ENCODE measurements at places on chromosomes 11 and 22.
A peak's percentile ranks its signal among the peaks of the same experiment; 100 is the strongest.

DNA sequence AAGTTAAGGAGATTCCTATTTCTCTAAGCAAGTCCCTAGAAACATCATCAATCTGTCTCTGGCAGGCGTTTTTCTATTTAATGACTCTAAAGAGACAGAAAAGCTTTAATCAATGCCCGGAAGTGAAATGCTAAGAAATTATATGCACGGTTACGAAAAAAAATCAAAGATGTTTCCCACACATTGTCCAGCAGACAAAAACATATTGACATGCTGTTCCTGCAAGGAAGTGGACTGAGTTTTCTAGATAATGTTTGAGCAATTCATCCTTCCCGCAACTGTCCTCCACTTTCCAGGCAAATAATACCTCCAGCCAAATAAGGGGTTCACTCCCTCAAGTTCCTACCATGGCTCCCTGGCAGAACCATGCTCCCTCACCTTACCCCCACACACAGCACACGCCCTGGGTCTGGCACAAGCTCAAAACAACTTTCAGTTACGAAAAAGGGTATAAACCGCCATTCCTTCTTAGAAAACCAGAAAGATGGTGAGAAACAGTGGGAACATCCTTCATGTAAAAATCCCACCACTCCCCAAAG lies 29.6 kb downstream of the GALNT18 start:
- no peak for DNase-seq

- no peak for DNase-seq
Measured at GRCh38 chr11:44005063-44005701, 42.6 kb upstream of the ACCSL start.

GRCh38 chr11:27248576-27249509 lies 114.2 kb downstream of the CCDC34 start:
- no peak for DNase-seq

DNA sequence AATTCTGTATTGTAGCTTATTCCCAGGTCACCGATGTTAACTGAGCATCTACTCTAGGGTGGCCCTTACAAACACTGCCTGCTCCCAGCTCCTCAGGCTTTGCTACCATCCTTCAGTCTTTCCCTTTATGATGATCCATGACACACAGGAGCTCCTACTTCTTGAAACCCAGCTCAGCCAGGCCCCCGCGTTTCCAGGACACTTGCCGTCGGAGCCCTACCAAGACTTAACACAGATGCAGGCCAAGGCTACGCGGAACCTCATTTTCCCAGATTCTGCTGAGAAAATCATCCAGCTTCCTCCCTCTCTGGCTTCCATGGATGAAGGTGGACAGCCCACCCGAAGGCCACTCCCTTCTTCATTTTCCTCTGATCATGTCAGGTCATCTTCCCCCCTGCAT lies 18.6 kb downstream of the IGSF9B start:
- DNase-seq = no peak

DNA sequence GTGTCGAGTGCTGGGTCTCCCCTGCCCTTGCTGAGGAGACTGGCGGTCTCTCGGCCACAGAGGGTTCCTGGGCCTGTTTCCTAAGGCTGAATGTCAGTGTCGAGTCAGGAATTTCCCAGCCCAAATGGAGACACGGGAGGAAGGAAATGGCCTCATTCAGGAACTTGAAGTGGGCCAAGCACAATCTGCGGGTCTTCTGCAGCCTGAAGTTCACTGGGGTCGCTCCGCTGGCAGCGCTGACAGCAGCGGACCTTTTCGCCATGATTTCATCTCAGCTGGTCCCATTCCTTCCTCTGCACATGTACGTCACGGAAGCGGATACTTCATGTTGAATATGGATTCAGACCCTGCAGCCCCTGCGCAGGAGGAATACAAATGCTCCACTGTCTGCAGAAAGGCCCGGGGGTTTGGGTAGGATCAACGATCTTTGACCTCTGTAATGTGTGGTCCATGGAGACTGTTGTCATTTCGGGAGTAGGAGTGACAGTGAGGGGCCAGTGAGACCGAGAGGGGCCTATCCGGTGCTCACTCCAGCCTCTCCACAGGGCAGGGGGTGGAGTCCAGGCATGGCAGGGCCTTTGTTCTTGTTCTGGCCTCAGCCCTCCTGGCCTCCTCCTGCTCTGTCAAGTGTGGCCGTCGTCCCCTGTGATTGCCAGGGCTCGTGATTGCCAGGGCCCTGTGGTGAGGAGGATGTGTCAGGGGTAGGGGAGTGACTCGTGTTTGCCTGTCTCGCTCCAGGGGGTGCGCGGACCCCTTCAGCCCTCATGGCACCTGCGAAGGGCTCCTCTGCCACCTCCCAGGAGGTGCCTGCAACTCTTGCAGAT lies 402.3 kb downstream of the TBC1D22A start:
- DNase-seq = no peak

- no peak for DNase-seq
Measured at GRCh38 chr11:64799623-64800302, 3.3 kb downstream of the MAP4K2 start.

- DNase-seq = no peak
Measured at GRCh38 chr11:61345954-61346843, 13.2 kb downstream of the TKFC start.

DNA sequence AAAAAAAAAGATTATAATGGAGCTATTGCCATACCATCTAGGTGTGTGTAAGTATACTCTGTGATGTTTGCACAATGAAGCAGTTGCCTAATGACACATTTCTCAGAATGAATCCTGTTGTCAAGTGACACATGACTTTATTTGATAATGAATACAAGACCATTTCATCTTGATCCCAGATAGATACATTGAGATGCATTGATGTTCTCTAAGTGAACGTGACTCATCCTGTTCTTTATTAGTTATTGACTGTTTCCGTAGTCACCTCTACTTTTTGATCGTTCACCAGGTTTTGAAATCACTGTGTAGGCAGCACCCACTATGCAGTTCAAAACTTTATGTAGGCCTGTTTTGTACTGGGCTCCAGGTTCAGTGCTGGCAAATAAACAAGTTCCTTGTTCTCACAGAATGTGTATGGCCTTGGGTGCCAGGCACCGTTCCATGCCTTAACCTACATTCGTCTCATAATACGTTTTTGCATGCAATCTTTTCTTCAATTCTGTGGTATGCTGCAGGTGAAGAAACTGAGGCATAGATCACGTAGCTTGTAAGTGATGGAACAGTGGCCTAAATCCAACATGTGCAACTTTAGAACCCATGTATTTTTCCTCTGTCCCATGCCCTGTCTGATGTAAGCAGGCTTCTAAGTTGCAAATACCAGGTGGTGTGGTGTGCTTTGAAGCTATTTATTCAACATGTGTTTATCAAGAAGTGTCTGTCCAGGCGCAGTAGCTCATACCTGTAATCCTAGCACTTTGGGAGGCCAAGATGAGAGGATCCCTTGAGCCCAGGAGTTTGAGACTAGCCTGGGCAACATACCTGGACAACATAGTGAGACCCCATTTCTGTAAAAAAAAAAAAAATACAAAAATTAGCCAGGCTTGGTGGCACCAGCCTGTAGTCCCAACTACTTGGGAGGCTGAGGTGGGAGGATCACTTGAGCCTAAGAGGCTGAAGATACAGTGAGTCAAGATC lies 10.4 kb downstream of the SREBF2 start:
- no peak for DNase-seq

DNA sequence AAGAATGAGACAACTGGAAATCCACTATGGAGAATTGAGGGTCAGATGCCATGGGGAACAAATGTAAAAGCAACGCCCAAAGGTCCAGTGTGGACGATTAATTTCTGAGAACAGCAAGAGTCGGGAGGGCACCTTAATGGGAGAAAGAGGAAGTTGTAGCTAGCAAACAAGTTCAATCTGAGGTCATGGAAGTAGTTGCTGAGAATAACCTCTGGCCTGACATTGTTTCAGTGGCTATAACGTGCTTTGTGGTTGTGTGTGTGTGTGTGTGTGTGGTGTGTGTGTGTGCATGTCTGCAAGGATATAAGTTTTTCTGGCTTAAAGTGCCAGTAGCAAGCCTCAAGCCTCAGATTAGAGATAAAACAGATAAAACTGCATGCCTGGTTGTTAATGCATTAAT lies 1630.1 kb upstream of the TENM4 start:
- DNase-seq = no peak

- DNase-seq = no peak
Measured at GRCh38 chr11:61886643-61887042, 4.7 kb downstream of the FADS3 start.

- peak; percentile 4 for DNase-seq
Measured at GRCh38 chr11:18853086-18853720, 61.6 kb upstream of the PTPN5 start.

DNA sequence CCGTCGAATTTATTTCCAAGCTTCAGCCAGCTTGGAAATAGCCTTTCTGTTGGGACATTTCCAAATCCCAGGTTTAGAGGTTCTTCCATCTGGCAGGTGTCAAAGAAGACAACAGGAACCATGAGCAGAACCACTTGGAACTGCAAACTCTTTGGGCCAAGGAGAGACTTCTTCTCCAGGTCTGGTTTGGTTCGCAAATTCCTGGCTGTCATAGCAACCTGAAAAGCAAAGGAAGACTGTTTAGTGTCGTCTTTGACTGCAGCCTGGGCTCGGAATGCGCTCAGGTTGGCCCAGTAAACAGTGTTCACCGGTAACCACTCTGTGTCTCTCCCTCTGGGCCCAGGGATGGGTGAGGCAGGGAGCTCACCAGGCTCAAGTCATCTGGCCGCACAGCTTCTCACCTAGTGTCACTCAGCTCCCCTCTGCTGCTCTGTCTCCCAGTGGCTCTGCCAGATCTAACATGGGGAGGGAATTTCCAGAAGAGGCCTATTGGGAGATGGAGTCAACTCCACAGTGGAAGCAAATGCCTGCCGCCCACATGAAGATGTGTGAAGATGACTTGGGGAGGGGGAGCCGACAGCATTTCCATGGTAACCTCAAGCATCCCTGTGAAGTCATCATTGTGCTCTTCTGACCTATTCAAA lies 11.9 kb upstream of the CLMP start:
- DNase-seq = no peak

DNA sequence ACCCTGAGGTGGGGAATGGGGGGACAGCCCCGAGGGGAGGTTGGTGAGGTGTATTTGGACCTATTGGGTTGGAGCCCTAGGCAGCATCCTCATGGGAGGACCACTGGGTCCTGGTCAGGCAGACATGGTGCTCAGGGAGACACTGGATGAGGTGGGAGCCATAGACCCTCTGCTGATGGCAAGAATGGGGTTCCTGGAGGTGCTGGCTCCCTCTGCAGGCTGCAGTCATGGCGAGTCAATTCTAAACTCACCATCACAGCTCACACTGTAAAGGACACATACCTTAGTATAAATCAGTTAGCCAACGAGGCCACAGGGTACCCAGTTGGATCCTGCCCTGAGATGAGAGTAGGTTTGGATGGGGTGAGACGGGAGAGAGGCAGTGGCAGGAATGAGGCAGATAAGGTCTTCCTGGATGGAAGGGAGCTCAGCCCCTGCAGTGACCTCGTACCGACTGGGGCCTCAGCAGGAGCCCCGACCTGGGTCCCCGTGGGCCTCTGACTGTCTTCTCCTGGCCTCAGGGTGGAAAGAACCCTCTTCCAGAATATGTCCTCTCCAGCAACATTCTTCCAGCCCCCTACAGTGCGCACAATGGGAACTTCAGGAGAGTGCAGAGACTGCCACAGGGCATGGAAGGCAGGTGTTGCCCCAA lies 1.7 kb upstream of the GAB4 start:
- no peak for DNase-seq

DNA sequence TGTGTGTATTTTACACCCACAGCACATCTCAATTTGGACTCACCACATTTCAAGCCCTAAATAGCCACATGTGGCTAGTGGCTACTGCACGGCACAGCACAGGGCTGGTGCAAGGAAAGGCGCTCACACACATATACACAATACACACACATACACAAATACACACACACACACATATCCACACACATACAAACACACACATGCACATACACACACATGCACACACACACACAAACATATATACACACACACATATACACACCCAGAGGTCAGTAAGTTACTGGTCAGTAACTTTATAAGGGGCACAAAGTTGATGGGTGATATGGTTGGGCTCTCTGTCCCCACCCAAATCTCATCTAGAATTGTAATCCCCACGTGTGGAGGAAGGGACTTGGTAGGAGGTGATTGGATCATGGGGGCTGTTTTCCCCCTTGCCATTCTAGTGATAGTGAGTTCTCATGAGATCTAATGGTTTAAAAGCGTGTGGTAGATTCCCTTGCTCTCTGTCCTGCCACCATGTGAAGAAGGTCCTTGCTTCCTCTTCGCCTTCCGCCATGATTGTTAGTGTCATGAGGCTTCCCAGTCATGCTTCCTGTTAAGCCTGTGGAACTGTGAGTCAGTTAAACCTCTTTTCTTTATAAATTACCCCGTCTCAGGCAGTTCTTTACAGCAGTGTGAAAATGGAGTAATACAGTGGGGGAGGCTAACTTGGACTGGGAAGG lies 37.6 kb upstream of the DKK3 start:
- DNase-seq = no peak

- no peak for DNase-seq
Measured at GRCh38 chr11:45386972-45387371, 100.8 kb upstream of the SYT13 start.

DNA sequence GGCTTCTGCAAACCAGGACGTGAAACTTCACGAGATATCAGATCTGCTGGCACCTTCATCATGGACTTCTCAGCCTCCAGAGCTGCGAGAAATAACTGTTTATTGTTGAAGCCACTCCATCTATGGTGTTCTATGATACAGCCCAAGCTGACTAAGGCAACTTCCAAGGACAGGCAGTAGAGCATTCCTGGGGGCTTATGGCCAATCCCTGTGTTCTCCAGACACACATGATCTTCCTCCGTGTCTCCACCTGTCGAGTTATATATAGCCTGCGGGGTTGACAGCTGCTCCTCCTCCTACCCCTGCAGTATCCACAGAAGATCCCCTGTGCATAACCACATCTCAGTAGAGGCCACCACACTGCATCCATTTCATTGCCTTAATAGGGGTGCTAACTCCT lies 11.0 kb downstream of the TP53AIP1 start:
- no peak for DNase-seq

DNA sequence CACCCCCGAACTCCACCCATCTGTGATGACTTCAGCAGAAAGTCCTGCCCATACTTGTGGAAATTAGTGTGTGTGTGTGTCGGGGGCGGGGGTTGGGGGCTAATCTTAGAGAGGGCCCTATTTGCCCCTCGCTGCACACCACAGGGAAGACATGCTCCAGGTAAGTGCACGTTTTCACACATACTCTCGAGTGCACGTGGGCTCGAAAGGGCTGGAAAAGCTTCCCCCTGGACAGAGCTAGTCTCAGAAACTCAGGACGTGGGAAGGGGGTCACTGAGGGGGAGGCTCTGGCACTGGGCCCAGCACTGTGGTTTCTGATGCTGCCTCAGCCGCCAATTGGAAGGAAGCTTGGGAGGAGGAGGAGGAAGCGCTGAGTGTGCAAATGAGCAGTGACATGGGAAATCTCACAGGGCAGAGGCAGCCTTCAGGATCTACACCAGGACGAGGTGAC lies 40.7 kb upstream of the CD82 start:
- no peak for DNase-seq

DNA sequence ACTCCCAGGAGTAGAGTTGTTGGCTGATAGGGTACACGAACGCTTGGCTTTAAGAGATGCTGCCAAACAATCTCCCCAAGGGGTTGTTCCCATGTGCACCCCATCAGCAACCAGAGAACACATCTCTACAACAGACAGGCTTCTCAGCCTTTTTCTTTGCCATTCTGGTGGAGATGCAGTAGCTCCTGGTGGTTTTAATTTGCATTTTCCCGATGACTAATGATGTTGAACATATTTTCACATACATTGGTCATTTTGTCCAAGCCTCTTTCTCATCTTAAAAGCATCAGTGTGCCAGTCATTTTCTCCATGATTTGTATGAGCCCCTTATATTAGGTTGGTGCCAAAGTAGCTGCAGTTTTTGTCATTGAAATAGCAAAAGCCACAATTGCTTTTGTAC lies 21.8 kb downstream of the DHCR7 start:
- DNase-seq = no peak
